Posterior cingulate gyrus (tissue), 11 donors: ENCODE measurements at places on chromosomes 4 and X.

DNA sequence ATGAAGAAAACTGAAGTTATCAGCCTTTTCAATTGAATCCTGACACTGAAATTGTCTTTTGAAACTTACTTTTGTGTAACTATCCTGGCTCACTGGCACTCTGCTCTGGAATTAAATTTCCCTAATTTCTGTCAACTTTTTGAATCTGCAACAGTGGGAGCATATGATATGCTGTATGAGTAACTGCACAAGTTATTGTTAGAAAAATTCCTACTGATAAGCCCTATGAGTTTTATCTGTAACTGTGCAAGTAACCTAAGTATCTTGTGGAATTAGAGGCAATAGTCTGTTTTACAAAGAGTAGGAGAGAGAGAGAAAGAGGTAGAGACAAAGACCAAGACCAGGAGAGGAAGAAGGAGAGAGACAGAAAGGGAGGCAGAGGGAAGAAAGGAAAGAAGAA is 9.2 kb upstream of the HPGD start:
- DNase-seq, result no peak

- DNase-seq, result no peak
These were observed 35.4 kb upstream of the CRMP1 start for GRCh38 chr4:5928274-5928673.

GRCh38 chr4:52408471-52408870 is 250.6 kb downstream of the USP46 start:
- DNase-seq, result no peak

- DNase-seq, result no peak
These were observed 32.5 kb upstream of the MTMR8 start for GRCh38 chrX:64427787-64428186.

DNA sequence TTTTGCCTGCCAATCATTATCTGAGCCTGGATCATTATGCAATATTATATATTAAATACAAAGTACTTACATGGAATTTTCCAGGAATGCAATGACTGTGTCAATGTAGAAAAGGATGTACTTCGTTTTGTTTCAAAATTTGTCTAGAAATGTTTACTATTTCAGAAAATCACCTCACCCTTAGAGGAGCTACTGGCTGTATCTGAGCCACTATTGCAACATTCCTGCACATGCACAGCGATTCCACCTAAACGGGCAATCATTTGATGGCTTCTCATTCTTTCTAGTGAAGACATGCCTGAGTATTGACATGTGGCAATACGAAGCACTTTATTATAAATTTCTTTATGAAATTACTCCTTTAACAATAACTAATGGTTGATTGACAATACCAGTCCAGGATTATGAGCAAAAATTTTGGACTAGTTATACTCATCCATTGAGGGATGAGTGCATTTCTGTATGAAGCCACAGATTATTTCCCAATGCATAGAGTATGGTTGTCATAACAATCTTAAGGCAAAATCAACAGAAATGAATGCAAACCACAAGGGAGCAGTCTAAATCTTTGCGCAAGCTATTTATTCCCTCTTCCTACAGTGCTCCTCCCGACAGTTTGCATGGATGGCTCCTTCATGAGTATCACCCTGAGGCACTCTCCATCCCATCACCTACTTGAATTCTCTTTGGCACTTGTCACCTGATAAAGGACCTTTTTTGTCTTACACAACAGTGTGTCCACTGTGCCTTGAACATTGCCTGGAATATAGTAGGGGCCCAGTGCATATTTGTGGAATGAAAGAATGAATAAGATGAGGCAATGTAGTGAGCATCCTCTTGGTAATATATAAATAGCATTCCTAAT is 35.8 kb upstream of the MMAA start:
- DNase-seq, result no peak

DNA sequence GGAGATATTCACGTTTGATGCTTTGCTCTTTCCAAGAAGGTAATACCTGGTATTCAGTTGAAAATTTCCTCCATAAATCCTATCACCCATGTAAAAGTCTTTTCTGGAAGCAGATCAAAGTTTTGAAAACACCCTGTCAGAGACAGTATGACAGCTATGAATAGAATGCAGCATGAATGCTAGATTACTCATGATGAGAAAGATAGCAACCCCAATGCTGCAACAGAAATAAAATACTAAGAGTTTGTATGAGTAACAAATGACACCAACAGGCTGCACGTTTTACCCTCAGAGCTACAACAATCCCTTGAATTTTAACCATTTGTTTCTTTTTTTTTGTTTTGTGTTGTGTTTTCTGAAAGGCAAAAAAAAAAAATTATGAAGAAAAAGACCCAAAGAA is 108.6 kb downstream of the ARHGAP6 start:
- DNase-seq, result no peak
